ENCODE measurements at places on chromosomes 6 and 20.

DNA sequence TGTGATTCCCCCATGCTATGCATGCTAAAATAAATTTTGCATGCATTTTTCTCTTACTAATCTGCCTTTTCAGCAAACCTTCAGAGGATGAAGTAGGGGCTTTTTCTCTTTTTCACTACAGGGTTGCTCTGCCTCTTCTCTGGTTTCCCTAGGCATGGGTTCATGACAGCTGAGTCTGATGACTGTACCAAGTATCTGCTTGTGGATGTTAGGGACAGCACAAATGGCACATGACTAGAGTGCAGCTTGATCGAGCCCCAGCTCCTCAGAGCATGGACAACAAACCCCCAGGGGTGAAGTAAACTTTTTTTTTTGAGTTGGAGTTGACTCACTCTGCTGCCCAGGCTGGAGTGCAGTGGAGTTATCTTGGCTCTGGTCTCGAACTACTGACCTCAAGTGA, 57.1 kb upstream of the GCM1 start:
- DNase-seq = no peak

DNA sequence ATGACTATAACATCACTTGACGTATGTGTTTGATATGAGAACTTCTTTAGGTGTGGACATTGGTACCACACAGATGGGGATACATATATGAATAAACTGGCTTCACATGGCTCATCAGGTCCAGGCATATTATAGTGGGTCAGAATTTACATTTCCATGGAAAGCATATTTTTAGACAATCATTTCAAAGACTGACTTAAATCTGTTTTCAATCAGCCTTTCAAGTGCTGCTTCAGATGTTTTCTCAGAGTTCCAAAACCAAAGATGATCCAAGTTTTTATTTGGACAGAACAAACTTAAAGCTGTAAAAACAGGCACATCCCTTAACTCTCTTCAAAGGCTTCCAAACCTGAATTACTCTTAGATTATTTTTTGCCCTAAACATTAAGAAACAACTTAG, 88.1 kb downstream of the PRSS35 start:
- DNase-seq = no peak

DNA sequence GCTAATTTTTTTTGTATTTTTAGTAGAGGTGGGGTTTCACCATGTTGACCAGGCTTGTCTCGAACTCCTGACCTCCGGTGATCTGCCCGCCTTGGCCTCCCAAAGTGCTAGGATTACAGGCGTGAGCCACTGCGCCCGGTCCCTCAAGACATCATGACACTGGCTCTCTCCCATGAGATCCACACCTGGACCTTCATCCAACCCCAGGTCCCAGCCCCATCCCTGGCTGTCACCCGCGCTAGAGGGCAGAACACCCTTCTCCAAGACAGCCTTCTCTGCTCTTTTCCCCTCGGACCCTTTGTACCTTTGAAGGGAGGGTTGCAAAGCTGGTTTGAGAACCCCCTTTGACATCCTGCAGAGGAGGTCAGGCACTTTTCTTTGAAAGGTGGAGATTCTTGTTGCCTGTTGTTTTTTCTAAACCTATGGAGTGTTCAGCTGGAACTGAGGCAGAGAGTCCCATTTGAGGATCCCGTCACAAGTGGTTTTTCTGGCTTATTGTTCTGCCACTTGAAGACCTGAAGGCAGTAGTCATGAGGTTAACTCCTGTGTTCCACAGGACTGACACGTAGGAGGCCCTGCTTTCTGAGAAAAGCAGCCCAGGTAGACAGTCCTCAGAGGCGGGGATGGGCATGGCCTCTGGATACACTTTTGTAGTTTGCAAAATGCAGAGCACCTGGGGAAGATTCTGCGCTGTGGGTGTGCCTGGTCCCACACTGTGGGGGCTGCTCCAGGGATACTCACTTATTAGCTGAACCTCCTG, 171.1 kb upstream of the SNX9 start:
- DNase-seq = no peak

- DNase-seq = no peak
These were observed 5.3 kb downstream of the ZUP1 start for GRCh38 chr6:116663308-116663707.

GRCh38 chr6:138597336-138597735, 98.0 kb upstream of the NHSL1 start:
- DNase-seq = no peak

GRCh38 chr6:41739041-41739440, 3.6 kb upstream of the TFEB start:
- DNase-seq = no peak

GRCh38 chr6:136344420-136344819, 54.8 kb upstream of the BCLAF1 start:
- DNase-seq = no peak

DNA sequence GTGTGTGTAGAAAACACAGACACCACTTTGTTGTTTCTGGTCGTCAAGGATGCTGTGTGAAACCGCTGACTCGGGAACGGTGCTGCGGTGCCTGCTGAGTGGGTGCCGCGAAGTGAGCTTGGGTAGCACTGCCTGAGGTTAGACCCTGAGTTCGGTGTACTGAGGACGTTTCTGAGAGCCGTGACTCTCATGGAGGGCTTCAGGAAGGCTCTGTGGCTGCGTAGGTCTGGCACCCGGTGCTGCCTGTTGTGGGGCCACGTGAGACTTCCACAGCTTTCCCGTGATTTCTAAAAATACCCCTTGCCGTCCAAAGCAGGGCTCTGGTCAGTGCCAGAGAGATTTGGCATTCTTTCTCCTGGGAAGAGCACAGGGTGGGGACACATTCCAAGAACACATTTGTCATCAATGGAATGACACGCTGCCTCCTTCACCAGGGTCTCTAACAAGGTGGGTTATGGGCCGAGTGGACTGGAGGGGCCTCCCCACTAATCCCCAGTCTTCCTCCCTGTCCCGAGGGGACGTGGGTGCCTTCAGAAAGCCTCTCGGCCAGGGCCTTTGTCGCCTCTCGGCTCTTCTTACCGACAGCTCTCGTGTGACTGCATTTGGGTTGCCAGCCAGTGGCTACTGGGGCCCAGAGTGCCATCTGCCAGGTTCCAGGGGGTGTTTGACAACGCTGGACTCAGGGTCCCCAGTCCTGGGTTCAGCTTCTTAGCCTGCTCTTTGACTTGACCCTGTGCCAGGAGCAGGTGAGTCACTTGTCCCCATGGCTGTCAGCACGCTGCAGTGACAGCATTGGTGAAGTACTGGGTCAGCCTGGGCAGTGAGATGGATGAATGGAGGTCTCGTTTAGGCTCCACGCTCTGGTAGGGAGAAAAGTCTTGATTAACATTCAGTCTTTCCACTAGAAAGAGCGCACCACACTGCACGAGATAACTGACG, 62.2 kb downstream of the SYNJ2 start:
- DNase-seq = no peak

GRCh38 chr20:19338960-19339359, 126.5 kb downstream of the SLC24A3 start:
- no peak for DNase-seq

- DNase-seq = no peak
These were observed 413.5 kb downstream of the CDC5L start for GRCh38 chr6:44800784-44801592.

DNA sequence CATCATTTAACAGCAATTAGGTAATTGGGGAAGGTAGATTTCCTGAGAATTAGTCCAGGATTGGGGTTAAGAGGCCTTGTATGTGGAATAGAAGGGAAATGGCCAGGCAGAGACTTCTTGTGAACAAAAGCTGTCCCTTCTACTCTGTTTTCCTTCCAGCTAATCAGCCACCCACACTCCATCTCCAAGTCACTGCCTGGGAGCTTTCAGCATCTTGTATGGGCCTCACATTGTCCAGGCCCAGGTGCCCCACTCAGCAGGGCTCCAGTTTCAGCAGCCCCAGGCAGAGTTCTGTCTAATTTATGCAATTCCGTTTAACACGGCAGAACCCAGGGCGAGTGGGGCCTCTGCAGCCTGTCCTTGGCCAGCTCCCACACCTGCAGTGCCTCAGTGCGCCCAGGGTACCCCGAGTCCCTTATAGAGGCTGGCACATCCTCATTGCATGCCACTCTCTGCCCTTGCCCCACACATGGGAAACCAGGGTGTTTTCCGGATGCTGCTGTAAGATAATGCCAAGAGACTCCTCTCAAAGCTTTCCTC, 113.0 kb downstream of the EDN3 start:
- no peak for DNase-seq

GRCh38 chr6:39189915-39190544, 39.2 kb downstream of the KCNK5 start:
- no peak for DNase-seq

DNA sequence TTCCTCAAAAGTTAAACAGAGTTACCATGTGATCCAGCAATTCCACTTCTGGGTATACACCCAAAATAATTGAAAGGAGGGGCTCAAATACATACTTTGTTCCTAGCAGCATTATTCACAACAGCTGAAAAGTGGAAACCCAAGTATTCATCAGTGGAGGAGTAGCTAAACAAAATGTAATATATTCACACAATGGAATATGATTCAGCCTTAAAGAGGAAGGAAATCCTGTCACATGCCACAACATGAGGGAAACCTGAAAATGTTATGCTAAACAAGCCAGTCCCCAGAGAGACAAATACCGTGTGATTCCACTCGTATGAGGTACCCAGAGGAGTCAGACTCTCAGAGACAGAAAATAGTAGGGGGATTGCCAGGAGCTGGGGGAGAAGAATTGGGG, 44.5 kb downstream of the PXDC1 start:
- no peak for DNase-seq

- no peak for DNase-seq
These were observed at the start of gene CAP2 for GRCh38 chr6:17392978-17393891. Gene CAP2 (plus strand): TSS chr6:17393595. CDS start chr6:17421556, 27,961 bp downstream.

- DNase-seq = no peak
These were observed 29.3 kb upstream of the PDYN start for GRCh38 chr20:2023151-2023550.

GRCh38 chr6:55833284-55833683, 42.1 kb downstream of the BMP5 start:
- DNase-seq = no peak

DNA sequence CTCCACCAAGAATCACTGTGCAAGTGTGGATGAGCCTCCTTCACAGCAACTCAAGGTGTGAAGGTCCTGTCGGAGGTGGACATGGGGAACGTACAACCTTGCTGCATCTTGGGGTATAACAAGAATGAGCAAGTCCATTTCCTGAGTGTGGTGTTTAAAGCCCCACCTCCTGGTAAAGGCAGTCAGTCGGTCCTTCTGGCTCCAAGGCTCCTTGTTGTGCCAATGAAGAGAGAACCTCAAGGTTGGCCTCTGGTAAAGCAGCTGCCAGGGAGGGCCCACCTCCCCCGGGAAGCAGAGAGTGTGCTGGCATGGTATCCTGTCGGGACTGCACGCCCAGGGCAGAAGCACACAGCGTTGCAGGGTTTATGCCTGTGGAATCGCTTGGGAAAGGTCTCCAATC, 12.4 kb upstream of the MAS1 start:
- DNase-seq = no peak
